ENCODE measurements at places on chromosomes 12 and 14. TPM values are rescaled to one million over a fixed set of nuclear protein-coding genes. Genes with fewer than 3 reads are reported as not detected.

Gene SVOP
- 1.9 TPM for total RNA-seq

Gene PLEKHD1
- 0.14 TPM for total RNA-seq

Gene TMEM63C
- total RNA-seq, result 0.91 TPM

Gene P3H3
- 52.7 TPM for total RNA-seq

Gene SMCO2
- total RNA-seq, result not detected
